ENCODE measurements at places on chromosomes 7 and 10. TPM values are rescaled to one million over a fixed set of nuclear protein-coding genes. Genes with fewer than 3 reads are reported as not detected.

GRCh38 chr7:124781907-124782734, 16.5 kb upstream of the GPR37 start:
- no peak for DNase-seq

DNA sequence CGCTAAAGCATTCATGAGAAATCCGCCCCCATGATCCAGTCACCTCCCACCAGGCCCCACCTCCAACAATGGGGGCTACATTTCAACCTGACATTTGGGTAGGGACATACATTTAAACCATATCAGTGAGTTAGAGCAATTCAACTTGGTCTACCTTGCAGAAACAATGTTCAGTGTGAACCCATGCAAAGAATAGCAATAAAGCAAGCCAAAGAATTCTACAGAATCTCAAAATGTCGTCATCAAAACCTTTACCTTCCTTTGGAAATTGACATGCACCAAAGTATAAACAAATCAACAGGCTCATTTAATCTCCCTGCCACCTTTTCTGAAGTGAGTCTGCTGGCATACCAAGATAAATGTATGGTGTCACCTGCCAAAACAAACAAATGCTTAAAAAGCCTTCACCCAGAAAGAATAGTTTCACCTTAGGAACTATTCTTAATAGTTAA, 68.8 kb upstream of the ABLIM1 start:
- DNase-seq: no peak

- DNase-seq: no peak
These were observed 114.8 kb downstream of the SH3PXD2A start for GRCh38 chr10:103740611-103741010.

DNA sequence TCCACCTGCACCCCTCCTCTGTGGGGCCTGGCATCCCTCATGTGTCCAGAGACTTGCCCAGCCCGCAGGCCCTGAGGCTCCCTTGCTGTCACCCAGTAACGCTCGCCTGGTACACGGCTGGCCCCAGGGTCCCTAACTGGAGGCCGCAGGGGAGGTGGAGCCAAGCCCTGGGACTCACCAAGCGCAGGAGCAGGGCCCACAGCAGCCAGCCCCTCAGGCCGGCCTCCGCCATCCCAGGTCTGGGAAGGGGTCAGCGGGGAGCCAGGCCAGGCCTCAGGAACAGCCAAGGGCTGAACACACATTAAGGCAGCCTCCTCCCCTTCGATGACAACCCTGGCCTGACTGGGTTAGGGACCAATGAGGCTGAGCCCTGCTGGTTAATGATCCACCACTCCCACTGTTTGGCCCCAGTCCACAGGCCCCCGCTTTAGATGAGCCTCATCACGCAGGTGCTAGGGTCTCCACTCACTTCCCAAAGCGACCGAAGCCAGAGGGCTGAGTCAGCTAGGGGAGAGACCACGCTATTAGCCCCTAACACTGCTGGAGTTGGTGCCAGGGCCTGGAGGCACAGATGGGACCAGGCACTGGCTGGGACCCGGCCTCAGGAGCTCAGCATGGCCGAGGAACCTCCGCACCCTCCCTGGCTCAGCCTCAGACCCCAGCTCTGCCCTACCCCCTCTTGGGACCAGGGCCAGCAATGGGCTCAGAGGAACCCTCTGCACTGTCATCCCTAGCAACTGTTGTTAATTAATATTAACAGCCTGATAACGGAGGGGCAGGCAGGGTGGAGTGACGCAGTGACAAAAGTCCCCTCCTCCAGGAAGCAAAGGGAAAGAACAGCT, at the start of gene NPC1L1:
TSS of gene NPC1L1 (minus strand) at position 303 of the 842 bp plus-strand sequence. CDS start at position 232, 71 bp downstream.
- no peak for DNase-seq

The NUTM2A gene
- not detected for total RNA-seq

GRCh38 chr10:80509403-80510161, 28.1 kb upstream of the SH2D4B start:
- DNase-seq: no peak

The CADPS2 gene
- not detected for total RNA-seq

DNA sequence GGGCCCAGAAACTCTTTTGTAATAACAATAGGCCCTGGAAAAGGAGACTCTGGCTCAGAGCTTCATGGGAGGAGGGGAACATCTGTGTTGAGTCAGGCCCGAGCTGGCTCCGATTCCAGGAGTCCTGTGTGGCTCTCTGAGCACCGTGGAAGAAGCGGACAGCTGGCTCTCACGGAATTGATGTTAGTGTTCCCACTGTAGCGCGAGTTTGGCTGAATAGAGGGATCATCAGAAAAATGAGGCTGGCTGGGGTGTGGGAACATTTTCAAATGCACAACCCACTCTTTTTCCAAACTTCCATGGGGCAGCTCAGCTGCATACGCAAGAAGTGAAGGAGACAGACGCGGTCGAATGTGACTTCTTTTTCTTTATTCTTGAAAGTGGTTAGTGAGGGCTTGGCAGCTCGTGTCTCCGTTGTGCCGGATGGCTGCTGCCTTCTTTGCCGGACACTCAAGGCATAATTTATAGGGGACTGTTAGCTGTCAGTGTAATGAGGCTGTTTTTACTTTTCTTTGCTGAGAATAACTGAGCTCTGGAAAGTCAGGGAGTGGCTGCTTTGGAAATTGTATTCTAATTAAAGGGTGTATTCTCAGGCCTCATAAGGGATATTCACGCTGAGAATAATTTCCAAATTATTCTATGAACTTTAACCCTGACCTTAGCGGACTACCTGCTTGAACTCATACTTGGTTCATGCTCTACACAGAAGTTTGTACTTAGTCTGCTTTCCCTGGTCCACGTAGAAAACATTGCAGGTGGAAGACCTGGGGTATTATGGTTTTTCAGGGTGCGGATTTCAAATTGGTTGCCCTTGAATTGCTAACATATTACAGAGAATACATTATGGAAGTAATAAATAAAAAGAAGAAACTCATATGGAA, 23.1 kb downstream of the MDFIC start:
- DNase-seq: no peak

DNA sequence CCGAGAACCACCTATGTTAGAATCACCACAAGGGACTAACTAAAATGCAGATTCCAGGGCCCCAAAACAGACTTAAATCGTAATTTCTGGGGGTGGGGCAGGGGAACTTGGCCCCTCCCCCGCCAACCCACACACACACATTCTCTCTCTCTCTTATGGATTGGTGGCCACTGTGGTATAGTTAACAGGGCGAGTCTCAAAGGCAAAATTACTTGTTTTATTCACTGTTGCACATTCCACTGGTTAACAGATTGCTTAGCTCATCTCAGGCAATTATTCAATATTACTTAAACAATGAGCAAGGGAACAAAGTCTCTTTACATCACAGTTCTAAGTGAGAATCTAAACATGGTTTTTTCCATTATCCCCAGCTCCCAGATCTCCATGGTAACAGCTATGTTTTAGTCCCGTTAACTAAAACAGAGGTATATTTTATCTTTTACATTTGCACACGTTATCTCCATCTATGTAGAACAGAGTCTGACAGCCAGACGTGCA, 38.5 kb downstream of the IGF2BP3 start:
- DNase-seq: no peak

- DNase-seq: no peak
These were observed 20.8 kb upstream of the UCN3 start for GRCh38 chr10:5343979-5344378.

- no peak for DNase-seq
These were observed 769 bp upstream of the ELFN1 start for GRCh38 chr7:1669064-1669951.

DNA sequence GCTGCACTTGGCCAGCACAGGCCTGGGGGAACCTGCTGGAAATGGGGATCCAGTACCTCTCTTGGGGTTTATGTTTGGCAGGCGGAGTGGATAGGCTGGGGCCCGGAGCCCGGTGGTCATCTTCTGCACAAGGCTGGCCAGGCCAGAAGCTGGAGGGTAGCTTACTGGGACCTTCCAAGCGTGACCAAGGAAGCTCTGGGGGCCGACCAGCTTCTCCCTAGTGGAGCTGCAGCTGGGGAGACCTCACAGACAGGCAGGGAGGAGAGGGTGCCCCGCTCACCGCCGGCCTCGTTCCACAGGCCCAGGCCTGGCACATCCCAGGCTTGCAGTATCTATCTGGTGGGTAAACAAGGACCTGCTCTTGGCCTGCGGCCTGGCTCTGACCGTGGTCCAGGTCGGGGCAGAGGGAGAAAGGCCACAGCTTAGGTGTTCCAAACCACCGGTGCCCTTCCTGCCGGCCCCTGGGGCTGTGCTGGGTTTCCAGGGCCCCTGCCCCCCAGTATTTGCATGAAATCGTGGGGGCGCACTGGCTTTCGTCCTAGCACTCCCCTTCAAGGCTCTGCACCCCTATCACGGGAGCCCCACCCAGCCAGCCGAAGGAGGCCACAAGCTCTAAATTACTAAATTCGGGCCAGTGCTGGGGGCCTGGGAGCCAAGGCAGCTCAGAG, 1.5 kb upstream of the ELFN1 start:
- DNase-seq: no peak

DNA sequence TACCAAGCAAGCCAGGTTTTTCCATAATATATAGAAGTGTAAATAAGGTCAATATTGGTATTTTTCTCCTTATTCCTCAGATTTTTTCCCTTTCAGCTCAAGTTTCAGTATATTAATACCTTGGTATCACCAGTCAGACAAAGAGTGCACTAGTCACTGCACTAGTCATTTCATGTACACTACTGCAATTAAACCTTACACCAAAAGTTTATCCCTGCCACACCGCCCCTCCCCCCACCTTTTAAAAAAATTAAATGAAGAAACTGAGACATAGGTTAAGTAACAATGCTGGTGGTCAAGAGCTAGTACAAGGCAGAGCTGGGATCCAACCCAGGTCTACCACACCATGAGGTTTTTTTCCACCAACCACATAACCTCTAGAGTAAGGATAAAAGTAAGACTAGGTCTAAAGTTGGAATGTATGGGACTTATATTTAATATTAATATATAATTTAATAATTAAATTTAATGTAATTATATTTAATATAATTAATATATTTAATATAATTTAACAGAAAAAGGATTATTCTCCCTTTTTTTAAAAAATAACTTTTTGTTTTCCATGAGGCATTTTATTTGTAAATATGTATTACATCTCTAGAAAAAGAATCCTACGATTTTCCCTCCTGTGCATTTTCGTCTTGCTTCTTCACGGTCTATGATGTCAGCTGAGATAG, 68.5 kb downstream of the NT5C2 start:
- DNase-seq: no peak

The PSMC2 gene
- total RNA-seq: 229 TPM

DNA sequence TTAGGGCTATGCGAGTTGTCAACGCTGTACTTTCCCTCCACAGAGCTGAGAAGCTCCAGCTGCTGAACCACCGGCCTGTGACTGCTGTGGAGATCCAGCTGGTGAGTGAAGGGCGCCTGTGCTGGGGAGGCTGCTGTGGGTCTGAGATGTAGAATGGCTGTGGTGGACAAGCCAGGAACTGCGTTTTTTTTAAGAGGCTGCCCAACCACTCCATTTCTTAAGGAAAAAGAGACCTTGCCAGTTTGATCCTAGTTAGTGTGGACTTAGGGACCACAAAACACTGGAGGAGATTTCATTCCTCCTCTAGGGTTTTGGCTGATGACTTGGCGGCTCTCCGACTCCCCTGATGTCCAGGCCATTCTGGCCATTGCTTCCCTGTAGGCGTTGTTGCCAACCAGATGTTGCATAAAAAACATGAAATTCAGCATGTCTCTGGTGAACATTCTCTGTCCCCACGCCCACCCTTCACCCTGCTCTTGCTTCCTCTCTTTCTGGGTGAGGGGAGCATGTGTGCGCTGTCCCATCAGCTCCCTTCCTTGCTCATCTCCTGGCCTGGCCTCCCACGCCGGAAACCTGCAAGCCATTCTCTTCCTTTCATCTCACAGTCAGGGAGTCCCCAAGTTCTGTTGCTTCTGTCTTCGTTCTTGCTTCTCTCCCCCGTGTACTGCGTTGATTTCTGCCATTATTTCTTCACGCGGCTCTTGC, 30.9 kb downstream of the CRCP start:
- DNase-seq: no peak

GRCh38 chr7:22128528-22128920, 182.8 kb upstream of the CDCA7L start:
- DNase-seq: no peak

- DNase-seq: no peak
These were observed 179.3 kb downstream of the HECW1 start for GRCh38 chr7:43291789-43292188.

- no peak for DNase-seq
These were observed 299.6 kb downstream of the MDFIC start for GRCh38 chr7:115221456-115221855.

The NUTM2E gene
- total RNA-seq: 0.19 TPM

DNA sequence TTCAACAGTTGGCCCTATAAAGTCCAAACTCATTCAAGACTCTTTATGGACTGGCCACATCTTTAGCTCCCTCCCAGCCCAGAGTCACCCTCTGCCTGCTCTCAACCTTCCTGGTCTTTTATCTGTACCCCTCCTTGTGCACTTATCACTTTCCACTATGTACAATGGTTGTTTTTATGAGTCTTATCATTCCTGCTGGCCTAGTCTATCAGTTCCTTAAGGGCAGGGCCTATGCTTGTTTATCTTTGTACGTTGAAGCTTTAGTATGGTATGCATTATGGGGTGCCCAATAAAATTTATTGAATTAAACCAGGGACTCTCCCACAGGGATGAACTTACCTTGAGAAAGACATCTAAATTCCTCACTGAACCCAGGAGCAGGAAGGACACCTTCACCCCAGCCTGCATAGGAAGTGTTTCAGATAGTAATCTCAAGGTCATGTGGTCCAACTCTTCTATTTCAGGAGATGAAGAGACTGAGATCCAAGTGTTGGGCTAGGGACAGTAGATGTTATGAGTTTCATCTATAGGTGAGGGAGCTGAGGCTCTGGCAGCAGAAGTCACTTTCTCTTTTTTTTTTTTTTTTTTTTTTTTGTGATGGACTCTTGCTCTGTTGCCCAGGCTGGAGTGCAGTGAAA, 13.3 kb upstream of the PDCD4 start:
- peak; percentile 71 for DNase-seq

The ASB4 gene
- total RNA-seq: not detected

GRCh38 chr7:30468791-30469190, 9.8 kb downstream of the NOD1 start:
- DNase-seq: no peak

The GDF2 gene
- not detected for total RNA-seq

The MCM10 gene
- 112 TPM for total RNA-seq

The SLC13A1 gene
- total RNA-seq: not detected

GRCh38 chr10:12550994-12551393, 201.6 kb downstream of the CAMK1D start:
- no peak for DNase-seq
